ENCODE measurements at places on chromosomes 11 and 22.

DNA sequence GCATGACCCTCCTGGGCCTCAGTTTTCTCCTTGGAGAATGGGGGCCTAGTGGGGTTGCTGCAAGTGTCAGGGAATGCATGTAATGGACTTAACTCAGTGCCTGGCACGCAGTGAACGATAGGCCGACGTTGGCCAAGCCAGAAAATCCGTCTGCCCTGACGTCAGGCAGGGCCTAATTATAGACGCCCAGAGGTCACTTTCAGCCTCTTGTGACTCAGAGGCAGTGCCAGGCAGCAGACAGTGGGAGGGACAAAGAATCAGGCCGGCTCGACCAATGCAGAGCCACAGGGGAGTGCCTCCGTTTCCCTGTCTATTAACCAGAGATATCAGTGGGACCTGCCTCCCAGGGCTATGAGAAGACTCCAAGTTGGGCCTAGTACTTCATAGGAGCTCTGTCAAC is 115.0 kb downstream of the MN1 start:
- DNase-seq: no peak

DNA sequence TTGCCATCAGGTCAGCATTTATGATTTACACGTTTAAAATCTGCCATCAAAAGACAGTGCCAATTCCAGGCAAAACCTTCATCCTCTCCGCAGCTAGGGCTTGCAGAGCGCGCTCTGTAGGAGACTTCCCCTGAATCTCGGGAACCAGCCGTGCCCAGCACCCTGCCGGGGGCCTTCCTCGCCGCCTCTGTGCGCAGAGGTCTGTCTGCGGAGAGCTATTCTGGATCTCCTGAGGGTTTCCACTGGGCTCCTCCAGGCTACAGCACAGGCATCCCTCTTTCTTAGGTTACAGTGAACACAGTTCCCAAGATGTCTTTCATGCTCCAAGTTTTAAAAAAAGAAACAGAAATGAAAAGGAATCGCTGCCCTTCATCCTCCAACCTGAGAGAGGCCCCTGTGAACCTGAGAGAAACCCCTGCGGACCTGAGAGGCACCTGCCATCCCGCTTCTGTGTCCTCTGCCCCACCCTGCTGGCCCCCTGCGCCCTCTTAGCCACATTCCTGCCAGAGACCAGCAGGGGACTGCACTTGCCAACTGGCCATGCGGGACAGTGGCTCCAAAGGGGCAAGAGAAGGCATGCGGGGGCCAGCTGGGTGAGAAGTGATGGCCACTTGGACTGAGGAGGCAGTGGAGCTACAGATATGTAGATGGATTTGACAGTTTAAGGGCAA is 16.1 kb downstream of the TP53AIP1 start:
- no peak for DNase-seq

DNA sequence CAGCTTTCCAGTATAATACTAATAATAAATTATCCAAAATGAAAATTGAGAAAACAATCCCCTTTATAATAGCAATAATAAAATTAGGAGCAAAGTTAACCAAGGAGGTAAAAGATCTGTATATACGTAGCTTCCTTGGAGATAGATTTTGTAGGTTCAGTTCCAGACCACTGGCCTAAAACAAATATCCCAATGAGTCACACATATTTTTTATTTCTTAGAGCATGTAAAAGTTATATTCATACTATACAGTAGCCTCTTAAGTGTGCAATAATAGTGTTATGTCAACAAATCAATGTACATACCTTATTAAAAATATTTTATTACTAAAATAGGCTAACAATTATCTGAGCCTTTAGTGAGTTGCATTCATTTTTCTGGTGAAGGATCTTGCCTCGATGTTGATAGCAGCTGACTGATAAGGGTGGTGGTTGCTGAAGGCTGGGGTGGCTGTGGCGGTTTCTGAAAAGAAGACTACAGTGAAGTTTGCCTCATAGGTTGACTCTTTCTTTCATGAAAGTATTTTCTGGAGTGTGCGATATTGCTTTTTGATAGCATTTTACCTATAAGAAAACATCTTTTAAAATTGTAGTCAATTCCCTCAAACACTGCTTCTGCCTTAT is 178.5 kb downstream of the ARHGAP42 start:
- DNase-seq: peak; percentile 68

DNA sequence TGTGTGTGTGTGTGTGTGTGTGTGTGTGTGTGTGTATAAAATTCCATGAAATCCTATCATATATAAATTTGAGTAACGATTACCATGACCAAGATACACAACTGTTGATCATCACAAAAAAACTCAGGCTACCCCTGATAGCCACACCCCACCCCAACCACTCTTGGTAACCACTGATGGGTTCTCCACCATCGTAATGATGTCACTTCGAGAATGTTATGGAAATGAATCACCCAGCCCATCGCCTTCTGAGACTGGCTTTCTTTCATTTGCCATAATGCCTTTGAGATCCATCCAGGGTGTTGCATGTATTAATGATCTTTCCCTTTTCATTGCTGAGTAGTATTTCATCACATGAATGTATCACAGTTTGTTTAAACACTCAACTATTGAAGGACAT is 496.0 kb downstream of the MIAT start:
- DNase-seq: no peak

DNA sequence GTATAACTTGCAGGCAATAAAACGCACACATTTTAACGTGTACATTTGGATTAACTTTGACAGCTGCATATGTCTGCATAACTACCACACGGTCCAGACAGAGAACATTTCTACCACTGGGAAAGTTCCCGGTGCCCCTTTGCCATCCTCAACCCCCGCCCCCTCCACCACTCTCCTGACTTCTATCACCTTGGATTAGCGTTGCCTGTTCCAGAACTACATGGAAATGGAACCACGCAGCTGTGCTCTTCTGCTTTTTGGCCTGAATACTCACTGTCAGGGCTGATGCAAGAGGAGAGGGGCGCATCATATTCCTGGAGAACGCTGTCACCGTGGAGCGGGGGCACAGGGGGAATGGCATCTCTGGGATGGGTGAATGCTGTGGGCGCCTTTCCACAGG is 62.1 kb downstream of the LRP5 start:
- DNase-seq: no peak

DNA sequence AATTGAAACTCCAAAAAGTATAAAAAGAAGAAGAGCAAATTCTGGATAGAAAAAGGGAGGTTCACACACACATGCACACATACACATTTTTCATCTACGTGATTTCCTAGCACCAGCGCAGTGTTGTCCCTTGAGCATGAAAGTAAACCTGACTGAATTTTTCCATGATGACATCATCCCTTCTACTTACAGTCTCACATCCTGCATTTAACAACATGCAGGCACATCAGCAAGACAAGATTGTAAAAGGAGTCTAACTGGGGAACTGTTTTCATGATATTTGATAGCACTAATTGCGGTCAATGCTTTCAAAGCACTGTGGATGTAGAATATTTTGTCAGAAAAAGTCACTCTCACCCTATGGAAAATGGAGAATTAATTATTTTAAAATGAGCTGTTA is 36.6 kb downstream of the GAS2 start:
- DNase-seq: no peak

DNA sequence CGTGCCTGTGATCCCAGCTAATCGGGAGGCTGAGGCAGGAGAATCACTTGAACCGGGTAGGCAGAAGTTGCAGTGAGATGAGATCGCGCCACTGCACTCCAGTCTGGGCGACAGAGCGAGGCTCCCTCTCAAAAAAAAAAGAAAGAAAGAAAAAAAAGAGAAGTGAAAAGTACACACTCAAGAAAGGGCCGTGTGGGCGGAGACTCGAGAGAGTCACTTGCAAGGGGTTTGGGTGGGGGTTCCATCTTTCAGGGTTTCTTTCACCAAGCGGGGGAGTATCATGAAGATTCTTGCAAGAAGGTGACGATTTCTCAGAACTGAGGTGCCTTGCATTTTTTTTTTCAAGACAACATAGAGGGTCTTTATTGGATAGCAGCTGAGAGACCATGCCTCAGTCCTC is 4.0 kb upstream of the IFITM5 start:
- DNase-seq: no peak

GRCh38 chr11:63629426-63629825 is 15.2 kb upstream of the PLAAT3 start:
- DNase-seq: no peak

DNA sequence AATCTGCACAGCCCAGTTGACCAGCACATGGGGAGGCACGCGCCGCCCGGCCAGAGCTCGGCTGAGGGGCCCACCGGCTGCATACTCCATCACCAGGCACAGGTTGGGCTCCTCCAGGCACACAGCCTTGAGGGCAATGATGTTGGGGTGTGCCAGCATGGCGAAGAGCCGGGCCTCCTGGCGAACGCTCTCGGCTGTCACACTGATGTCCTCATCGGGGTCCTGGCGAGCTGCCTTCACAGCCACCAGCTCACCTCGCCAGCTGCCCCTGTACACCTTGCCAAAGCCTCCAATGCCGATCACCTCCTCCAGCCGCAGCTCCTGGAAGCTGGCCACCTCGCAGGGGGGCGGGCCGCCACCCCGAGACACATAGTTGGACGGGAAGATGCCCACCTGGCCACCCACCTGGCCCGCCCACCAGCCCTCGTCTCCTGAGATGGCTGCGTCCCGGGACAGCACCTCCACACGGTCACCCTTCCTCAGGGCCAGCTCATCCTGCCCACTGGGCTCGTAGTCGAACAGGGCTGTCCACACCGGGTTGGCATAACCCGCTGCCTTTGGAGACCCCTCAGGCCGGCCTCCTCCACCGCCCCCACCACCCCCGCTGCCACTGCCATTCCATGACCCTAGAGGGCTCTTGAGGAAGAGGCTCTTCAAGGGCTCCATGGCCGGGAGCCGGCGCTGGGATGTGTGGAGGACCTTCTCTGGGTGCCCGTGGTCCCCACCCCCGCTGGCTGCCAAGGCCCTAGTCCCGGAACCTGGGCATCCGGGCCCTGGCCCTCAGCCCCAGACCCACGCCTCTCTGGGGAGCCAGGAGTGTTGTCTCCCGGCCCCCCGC is 711 bp downstream of the MAP3K11 start:
- DNase-seq: no peak

- DNase-seq: no peak
Measured at GRCh38 chr11:70669871-70670675, 271.7 kb downstream of the CTTN start.

- DNase-seq: no peak
Measured at GRCh38 chr11:9774591-9775397, 110.9 kb downstream of the SWAP70 start.

- peak; percentile 97 for DNase-seq
Measured at GRCh38 chr11:96389720-96390487, at the start of the genes CCDC82 and JRKL. Gene CCDC82, minus strand, starts transcription at chr11:96389912. Its CDS starts 5,165 bp downstream, at chr11:96384747. Gene JRKL, plus strand, starts transcription at chr11:96390013. Its CDS starts 637 bp downstream, at chr11:96390650.

DNA sequence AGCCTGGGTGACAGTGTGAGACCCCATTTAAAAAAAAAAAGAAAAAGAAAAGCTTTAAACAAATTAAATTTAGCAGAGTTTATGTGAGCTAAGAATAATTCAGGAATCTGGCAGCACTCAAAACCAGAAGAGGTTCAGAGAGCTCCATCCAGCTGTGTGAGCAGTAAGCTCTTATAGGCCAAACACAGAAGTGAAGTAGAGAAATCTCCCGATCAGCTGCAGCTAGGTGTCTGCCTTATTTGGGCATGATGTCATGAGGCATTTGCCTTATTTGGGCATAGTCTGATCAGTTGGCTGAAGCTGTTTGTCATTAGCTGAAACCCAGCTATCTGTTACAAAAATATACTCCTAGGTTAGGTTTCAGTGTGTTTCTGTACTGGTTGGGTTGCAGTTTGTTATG is 8.2 kb downstream of the MS4A15 start:
- no peak for DNase-seq

GRCh38 chr22:24066260-24066659 is 55.2 kb downstream of the CABIN1 start:
- DNase-seq: no peak

GRCh38 chr22:45424241-45424731 is 10.8 kb downstream of the RIBC2 start:
- no peak for DNase-seq

DNA sequence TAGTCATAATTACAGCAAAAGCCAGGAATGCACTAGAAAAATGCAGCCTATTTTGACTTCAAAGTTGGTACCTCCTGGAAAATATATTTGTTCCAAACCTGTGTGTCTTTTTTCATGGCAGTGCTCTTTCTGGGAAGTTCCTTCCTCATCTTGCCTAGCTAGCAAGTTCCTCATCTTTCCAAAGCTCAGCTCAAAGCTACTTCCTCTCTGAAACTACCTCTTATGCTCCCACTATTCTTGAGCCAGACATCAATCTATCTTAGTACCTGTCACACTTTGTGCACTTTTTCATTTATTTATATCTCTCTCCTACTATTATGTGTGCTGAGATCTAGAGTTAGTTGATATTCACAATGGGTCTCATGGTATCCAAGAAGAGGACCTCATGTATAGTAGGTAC is 191.6 kb upstream of the CCDC90B start:
- DNase-seq: no peak

DNA sequence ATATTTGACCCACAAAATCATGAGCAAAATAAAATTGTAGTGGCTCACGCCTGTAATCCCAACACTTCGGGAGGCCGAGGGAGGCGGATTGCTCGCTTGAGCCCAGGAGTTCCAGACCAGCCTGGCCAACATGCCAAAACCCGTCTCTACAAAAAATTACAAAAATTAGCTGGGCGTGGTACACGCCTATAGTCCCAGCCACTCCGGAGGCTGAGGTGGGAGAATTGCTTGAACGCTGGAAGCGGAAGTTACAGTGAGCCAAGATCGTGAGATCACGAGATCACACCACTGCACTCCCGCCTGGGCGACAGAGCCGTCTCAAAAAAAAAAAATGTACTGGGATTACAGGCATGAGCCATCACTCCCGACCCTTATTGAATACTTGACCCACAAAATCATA is 2.0 kb upstream of the RRAS2 start:
- no peak for DNase-seq

DNA sequence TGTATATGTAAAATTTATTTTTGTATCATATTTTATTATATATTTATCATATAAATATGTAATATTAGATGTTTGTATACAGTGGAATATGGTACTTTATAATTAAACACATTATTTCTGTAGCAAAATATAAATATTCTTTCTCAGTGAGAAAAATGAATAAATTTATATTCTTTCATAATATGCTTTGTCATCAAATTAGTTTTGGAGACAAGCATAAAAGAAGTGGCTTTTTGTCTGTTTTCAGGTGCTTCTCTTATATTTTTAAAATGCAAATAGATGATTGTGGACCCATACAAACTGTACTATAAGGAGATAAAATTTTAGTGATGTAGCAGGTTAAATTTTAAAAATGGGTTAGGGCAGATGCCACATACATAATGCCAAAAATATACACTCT is 222.4 kb upstream of the CNTN5 start:
- no peak for DNase-seq

- DNase-seq: no peak
Measured at GRCh38 chr22:47613606-47614350, 851.3 kb downstream of the TBC1D22A start.

GRCh38 chr11:10366568-10367331 is 61.9 kb downstream of the ADM start:
- DNase-seq: peak; percentile 58

DNA sequence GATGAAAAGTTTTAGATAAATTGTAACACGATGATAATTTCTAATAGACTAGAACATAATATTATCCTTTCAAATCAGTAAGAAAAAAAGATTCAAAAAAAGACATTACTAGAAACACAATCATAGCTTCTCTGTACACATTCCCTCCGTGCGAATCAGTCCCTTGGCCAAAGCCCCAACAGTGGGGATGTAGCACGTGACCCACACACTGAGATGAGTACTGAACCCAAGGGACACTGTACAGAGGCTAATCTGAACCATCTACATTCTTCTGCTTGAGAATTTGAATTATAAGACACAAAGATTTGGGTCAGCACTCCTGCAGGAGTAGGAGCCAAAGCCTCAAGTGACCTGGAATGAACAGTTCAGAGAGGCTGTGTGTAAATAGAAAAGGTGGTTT is 353.7 kb downstream of the INSC start:
- DNase-seq: no peak

GRCh38 chr11:1335264-1335810 is 25.9 kb upstream of the TOLLIP start:
- DNase-seq: no peak

Data from erythroblast (primary cell).